EL (cell line): ENCODE measurements at places on chromosomes 7 and 10.

DNA sequence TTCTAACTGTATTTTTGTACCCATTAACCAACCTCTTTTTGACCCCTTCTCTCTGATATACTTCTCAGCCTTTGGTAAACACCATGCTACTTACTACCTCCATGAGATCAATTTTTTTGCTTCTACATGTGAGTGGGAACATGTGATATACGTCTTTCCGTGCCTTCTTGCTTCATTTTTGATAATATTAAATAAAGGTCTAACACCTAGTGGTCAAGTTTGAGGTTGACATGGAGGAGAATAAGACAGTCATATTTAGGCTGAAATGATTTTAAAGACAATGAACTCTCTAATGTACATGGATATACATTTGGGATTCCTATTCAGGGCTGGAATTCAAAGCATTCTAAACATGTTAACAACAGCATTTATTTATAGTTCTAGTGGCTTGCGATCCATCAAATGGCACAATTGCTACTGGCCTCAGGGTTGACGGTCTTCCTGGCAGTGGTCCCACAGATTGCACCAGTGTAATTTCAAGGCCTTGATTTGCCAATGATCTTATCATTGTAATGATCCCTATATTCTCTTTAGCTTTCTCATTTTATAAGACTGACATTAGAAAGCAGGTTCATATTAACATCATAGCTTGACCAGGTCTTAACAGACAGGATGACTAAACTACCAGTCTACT is 315.9 kb upstream of the ETV1 start:
- DNase-seq, result no peak

DNA sequence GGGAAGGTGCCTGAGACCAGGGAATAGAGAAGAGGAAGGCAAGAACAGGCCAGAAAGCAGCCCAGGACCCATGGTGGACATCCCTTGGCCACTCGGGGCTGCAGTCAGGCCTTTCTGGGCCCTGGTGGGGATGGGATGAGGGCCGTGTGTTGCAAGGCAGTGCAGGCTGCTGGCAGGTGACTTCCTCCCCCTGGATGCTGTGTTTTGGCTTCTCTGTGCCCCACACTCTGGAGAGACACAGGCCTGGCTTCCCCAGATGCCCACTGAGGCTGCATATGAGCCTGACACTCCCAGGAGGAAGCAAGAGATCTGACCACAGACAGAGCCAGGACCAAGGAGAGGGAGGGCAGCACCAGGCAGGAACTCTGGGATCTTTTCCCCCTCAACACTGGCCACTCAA is 39.9 kb downstream of the ANXA8 start:
- no peak for DNase-seq

GRCh38 chr7:15559416-15559928 is 2.3 kb downstream of the AGMO start:
- no peak for DNase-seq

DNA sequence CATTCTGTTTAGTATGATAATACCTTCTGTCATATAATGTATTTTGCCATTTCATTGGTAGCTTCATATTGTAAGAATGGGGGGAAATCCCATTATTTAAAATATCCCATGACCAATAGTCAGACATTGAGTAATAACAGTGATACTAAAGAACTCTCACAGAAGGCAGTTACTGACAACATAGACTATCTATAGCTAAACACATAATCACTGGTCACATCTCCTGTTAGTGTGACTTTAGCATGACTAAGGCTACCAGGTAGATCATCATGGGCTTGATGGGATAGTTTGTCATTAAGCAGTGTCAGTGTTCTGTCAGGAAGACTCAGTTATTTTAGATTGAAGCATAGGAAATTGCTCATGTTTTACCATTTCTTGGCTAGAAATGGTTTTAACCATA is 16.4 kb downstream of the OPN1SW start:
- no peak for DNase-seq

GRCh38 chr7:47803846-47804245 is 144.4 kb downstream of the PKD1L1 start:
- no peak for DNase-seq

DNA sequence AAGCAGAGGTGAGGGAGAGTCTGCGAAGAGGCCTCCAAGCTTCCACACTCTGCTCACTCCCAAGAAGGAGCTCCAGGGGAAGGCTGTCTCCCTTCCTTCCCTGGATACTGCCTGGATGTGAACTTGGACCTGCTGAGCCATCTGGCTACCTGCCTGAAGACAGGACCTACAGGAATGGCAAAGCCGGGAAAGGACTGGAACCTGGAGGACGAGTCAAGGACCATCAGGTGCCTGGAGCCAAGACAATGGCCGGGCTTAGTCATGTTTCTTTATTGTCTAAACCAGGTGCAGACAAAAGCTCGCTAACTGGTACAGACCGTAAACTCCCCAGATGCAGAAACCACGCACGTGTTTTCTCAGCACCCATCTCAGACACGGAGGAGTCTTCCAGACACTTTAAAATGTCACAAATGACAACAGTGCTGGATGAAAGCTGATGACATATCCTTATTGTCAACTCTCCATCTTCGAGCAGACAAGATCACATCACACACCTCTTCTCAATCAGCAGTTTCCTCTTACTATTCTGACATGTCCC is 12.1 kb downstream of the ASB13 start:
- DNase-seq, result no peak

- no peak for DNase-seq
Observed at GRCh38 chr7:144725070-144725469, 110.8 kb downstream of the TPK1 start.

DNA sequence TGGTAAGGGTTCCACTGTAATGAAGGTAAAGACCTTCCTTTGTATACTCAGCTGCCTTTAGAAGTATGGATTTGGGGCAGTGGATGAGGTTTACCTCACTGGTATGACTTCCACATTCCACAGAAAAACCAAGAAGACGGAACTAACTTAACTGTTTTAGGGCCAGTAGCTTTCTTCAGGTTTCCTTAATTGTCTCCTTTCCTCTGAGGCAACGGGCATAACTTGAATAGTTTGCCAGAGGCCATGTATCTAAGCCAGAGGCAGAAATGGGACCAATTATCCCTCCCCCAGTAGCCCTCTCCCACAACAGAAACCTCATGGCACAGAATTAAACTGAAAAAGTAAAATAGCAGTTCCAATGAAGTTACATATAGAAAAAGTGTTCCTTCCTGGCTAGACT is 281.7 kb downstream of the PHTF2 start:
- DNase-seq, result peak; percentile 2

GRCh38 chr10:105278439-105278838 is 637.3 kb downstream of the SORCS3 start:
- DNase-seq, result no peak

DNA sequence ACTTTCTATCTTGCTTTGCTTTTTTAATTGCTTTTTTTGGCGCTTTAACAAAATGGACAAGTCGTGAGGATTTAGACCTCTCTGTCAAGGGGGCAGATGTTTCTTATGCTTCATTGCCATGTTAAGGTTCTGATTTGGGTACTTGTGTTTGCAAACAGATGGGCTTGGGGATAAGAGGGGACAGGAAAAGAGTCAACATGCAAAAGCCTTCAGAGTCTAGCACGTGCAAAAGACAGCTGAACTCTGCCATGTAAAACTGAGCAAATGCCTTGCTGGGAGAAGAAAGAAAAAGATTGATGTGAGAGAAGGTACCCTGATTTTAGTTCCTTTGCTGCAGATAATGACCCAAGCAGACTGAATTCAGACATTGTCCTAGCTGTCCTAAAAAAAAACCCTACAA is 173.1 kb downstream of the KIAA1217 start:
- no peak for DNase-seq

DNA sequence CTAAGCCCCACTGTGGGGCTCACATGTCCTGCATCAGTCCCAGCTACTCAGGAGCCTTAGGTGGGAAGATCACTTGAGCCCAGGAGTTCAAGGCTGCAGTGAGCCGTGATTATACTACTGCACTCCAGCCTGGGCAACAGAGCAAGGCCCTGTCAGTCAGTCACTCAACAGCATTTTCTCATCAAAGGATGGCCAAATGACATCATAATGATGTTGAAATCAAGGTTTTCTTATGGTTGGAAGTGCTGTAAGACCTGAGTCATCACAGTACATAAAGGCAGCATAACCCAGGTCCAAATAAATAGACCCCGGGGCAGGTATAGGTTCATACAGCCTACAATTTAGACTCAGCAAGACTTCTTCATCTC is 341.1 kb downstream of the PARD3 start:
- DNase-seq, result peak; percentile 15

GRCh38 chr10:119542988-119543813 is 682 bp upstream of the RGS10 start:
- peak; percentile 56 for DNase-seq

DNA sequence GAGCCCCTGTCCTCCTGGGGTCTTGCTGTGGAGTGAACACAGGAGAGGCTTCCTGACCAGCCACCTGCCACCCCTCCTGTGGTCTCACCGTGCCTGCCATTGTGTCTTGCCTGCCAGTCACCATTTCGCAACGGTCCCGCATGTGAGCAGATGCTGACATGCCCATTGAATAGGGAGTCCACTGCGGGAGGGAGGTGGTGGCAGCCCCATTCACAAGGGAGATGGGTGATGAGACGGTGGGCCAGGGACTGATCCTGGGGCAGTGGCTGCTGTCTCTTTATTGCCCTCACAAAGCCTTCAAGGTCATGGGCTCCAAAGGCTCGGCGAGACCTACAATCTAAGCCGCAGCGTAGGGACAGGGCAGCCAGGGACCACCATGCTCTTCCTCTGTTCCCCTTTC is 76.0 kb upstream of the NPTX2 start:
- DNase-seq, result no peak

DNA sequence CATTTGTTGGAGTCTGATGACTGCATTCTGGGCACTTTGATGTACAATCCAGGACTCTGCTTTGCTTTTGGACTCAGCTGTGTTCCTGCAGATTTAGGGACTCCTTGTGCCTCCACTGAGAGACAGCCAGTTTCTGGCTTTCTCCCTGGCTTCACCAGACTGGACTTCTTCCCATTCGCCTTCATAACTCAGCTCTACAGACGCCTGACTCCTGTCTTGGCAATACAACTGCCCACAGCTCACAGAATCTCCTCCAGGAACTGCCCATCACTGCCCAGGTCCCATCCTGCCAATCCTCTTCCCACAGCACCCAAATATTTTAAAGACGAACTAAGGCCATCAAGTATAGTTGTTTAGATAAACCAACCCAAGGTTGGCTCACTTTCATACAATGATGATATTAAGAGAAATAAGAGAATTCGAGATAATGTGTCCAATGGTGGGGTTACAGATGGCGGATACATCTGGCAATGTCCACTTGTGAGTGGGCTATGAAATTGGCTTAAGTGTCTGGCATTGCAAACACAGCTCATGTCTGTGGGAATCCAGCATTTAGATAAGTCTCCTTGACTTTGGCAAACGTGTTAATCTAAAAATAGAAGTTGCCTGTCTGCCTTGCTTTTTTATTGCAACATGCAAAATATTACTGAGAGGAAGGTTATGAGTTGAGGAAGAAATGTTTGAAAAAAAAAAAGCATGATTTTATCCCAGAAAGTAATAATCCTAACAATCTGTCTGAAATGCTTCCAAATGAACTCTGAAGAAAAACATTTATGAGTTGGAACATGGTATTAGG is 95.1 kb downstream of the ITGA8 start:
- DNase-seq, result no peak

GRCh38 chr7:151431768-151432311 is 8.1 kb downstream of the CRYGN start:
- no peak for DNase-seq

GRCh38 chr7:76272851-76273497 is 29.5 kb upstream of the HSPB1 start:
- no peak for DNase-seq

DNA sequence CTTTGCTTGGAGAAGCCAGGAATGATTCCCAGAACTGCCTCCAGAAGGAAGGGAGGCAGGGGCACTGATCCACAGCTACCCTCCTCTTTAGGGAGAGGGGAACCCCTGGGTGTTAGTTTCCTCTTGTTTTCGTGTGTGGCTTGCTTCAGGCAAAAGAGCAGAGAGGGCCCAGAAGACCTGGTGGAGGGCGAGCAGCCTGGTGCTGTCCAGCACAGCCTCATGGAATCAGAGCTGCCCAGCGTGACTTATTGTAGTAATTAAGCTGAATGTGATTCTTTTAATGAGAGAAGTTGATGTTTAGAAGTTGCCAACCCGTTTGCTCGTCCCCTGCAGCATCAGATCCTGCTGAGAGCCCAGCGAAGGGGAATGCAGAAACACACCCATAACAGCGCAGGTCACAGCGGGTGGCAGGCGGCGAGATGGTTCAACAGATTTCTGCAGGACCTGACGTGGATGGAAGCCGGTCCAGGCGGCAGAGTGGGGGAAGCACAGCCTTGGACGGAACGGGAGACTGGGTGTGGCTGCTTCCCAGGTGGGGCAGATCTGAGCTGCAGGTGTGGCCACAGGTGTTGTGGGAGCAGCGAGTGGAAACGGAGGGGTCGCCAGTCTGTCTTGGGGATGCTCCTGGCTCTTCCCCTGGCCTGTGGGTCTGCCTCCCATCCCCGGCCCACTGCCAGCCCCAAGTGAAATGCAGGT is 53.7 kb upstream of the SHH start:
- no peak for DNase-seq

- DNase-seq, result peak; percentile 23
Observed at GRCh38 chr7:144011458-144012230, 11.5 kb downstream of the OR6B1 start.

DNA sequence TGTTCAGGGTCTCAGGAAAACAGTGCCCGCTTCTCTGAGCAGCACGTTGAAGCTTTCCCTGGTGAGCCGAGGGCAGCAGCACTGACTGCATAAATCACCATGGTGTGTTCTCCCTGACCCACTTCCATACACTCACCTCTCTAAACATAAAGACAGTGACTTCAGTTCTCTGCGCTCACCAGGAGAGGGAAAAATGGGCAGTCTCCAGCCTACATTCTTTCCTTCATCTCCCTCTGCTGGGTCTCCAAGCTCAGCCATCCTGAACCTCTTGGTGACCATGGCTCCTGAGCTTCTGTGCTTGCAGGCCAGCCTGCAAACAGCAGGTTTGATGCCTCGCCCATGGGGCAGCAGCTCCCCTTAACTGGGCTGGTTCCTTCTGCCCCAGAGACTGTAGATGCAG is 236.6 kb upstream of the ZNF32 start:
- DNase-seq, result no peak

DNA sequence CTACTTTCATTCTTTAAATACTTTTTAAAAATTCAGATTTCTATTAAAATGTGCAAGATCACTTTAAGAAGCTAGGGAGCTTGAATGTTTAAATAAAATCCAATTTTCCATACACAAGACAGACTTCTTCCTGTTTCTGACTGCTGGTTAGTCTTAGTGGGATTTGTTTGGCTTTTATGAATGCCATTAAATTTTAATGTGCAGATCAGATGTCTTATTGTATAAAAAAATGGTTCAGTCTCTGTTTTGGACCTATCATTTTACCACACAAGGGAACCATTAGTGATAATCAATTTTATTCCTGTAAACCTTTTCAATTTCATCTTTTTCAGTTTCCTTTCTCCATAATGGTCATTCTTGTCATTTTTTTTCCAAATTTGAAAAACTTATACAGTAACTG is 63.2 kb downstream of the VCL start:
- DNase-seq, result no peak

GRCh38 chr10:5064656-5065055 is 29.6 kb upstream of the AKR1C3 start:
- peak; percentile 49 for DNase-seq

DNA sequence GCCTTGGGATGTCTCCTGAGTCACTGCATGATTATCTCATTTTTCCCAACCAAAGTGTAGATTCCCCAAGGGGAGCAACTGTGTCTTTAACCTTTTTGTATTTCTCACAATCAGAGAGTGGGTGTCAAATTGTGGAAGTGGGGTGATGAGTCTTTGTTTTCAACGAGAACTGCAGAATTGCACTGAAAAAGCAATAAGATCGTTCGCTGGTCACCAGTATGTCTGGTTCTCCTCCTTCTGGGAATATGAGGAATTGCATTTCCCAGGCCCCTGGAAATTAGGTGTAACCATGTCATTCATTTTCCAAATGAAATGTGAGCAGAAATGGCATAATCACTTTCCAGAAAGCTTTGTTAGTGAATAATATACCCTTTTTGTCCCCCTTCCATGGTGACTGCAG is 326.9 kb downstream of the GPAM start:
- no peak for DNase-seq
